ENCODE measurements at places on chromosomes 4 and X. TPM values are rescaled to one million over a fixed set of nuclear protein-coding genes. Genes with fewer than 3 reads are reported as not detected.

The CT45A1 gene
- not detected for total RNA-seq

The GIMD1 gene
- not detected for total RNA-seq

The UGT2B15 gene
- total RNA-seq, result 111 TPM

The SMIM10L2A gene
- 0.10 TPM for total RNA-seq

The HSFX4 gene
- not detected for total RNA-seq

The GPR50 gene
- total RNA-seq, result not detected

The PDLIM3 gene
- total RNA-seq, result 1.7 TPM

The WWC2 gene
- total RNA-seq, result 43.2 TPM

The GSX2 gene
- not detected for total RNA-seq

The PABPC4L gene
- 0.05 TPM for total RNA-seq

The HSFX3 gene
- not detected for total RNA-seq

The DCUN1D4 gene
- 43.8 TPM for total RNA-seq

Measured in left lobe of liver (tissue), 2 donors.